Stimulated activated CD8-positive, alpha-beta memory T cell treated with anti-CD3 and anti-CD28 coated beads, Interleukin-12 subunit alpha, Interleukin-12 subunit beta, amount 100 ng/mL, for 4 hours (primary cell): ENCODE measurements at places on chromosomes 6 and 20.

DNA sequence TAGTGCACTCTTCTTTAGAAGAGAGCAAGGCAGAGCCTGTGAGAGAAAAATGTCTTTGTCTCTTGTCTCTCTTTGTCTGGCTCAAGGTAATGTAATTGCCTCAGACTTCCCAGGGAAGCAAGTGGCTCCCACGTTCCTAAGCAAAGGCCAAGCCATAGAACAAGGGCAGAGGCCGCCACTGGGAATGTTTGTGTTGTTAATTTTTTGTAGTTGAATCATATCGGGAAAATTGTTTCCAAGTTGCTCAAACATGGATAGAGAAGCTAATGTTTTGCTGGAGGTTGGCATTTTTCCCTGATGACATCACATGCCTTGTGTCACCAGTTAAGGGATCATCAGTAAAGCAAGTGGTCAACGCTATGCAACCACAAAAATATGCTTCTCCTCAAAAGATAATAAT lies 211.5 kb upstream of the FOXA2 start:
- no peak for DNase-seq

DNA sequence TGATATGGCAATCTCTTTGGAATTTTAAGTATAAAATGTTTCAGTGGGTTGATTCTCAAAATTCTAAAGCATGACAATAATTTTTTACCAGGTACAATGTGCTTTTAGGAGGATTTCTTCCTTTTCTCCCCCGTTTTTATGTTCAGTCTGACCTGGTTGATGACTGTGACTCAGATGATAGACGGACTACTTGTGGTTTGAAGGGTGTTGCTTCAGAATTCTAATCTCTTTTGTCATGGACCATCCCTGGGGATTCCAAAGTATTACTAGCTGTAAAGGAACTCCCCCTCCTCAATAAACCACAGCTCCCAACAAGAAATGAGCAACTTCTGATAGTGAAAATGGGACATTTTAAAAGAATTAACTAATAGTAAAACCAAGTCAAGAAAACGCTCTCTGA lies 34.9 kb upstream of the TNFAIP3 start:
- DNase-seq: no peak

DNA sequence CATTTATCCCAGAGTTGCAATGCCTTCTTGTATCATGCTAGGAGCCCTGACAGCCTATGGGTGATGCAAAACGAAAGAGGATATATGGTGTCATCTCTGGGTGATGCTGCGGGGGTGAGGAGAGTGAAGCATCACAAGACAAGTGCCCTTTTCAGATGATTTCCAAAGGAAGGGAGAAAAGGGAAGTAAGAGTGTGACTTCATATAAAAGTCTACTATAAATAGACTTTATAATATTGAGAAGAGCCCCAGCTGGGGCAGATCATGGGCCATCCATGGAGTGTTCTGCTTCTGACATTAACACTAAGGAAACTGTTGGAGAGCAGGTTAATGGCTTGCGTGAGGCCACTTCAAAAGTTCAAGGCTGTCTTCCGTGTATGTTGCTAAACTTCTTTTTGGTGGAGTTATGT lies 4.4 kb downstream of the CD83 start:
- no peak for DNase-seq

GRCh38 chr6:14211562-14211942 lies 94.0 kb downstream of the CD83 start:
- DNase-seq: no peak

- no peak for DNase-seq
Measured at GRCh38 chr6:4401408-4402368, 266.3 kb upstream of the ECI2 start.

DNA sequence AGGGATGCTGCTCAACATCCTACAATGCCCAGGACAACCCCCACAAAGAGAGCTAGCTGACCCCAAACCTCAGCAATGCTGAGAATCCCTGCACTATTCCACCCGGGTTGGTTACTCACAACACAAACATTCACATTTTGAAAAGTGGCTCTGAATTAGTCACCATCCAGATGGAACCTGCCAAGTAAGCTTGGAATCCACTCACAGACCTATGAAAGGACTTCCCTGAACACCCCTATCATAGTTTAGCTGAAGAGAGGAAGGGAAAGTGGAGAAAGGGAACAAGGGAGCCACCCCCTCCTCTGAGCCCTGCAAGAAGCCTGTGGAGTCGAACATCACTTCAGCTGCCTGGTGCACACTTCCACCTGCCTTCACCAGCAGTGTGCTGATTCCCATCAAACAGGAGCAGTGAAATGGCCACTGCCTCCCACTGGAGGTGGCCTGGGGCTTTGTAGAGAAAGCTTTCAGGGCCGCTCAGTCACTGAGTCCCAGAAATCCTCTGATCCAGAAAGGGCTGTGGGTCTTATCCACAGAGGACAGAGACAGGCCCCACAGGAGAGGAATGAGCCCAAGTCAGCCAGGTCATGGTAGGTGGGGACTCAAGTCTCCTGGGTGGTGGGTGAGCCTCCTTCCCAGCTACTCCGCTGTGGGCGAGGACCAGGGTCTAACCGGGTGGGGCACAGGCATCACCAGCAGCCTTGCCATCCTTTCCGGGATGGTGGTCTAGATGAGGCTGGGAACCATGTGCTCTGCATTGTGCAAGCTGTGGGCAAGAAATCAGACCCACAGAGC lies 203.7 kb downstream of the SYNDIG1 start:
- no peak for DNase-seq

DNA sequence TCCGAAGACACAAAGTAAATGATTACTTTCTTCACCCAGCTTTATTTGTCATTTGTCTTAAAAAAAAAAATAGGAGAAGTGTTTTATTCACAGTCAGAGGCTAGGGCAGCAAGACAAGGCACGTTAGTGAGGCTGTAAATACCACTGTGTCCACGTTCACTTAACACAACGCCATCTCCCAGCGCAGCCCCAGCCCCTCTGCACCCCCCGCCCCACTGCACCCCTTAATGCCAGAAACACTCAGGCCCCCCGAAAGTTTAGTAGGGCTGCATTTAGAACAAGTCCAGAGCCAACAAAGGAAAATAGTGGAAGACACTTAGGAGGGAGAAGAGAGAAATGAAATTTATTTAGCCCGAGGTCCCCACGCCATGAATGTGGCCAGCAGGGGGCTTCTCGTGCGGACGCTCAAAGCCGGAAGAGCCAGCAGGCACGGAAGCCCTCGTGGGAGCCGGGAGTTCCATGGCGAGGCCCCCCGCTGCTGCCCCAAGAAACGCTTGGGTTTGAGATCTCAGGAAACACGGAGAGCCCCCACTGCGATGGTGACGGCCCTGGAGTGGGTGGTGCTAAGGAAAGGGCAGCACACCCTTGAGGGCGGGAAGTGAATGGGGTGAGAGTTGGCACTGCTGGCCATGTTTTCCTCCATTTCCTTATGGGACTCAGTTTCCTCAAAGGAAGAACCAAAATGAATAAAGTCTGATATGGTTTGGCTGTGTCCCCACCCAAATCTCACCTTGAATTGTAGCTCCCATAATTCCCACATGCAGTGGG lies 50.2 kb downstream of the IYD start:
- DNase-seq: peak; percentile 26

GRCh38 chr20:33192912-33193501 lies 24.1 kb upstream of the BPIFA3 start:
- no peak for DNase-seq

DNA sequence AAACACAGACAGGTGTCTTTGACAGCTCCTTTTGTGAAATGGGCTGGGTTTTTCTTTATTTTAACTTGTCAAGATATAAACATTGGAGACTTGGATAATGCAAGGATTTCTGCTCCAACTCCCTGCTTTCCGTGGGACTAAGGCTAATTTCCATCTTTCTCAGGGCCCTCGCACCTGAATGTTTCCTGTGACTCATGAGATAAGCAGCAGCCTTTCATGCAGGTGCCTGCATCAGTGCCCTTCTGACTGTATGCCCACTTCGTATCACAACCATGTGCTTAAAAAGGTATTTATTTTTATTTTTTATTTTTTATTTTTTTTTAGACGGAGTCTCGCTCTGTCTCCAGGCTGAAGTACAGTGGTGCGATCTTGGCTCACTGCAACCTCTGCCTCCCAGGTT lies 736.1 kb downstream of the DOK5 start:
- no peak for DNase-seq

DNA sequence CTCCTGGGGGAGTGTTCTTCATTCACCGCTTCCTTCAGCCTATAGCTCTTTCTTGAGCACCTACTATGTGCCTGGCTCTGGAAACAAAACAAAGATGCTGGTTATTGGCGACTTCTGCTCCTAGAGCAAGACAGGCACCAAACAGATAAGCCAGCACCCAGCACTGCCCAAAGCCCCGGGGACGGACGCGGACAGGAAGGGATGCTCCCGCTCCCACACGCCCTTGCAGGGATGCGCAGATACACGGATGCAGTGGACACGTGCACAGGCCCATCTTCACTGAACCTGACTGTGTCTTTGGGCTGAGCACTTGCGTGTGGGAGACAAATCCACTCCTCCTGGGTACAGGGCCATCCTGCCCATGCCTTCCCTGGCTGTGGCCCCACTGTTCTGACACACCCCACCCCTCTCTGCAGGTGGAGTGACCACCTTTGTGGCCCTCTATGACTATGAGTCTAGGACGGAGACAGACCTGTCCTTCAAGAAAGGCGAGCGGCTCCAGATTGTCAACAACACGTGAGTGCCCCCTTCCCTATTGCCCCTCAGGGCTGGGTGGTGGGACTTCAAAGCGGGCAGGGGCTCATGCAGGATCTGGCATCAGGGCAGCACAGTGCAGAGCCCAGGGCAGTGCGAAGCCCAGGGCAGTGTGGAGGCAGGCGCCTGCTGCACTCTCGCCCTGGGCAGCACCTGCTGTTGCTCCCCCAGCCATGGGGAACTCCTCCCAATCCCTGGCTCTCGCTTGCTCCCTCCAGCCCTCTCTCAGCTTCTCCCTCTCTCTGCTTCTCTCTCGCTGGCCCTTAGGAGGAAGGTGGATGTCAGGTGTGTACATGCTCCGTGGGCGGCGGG lies 39.9 kb downstream of the SRC start:
- no peak for DNase-seq

GRCh38 chr6:15489261-15489962 lies 173.4 kb downstream of the DTNBP1 start:
- DNase-seq: no peak

DNA sequence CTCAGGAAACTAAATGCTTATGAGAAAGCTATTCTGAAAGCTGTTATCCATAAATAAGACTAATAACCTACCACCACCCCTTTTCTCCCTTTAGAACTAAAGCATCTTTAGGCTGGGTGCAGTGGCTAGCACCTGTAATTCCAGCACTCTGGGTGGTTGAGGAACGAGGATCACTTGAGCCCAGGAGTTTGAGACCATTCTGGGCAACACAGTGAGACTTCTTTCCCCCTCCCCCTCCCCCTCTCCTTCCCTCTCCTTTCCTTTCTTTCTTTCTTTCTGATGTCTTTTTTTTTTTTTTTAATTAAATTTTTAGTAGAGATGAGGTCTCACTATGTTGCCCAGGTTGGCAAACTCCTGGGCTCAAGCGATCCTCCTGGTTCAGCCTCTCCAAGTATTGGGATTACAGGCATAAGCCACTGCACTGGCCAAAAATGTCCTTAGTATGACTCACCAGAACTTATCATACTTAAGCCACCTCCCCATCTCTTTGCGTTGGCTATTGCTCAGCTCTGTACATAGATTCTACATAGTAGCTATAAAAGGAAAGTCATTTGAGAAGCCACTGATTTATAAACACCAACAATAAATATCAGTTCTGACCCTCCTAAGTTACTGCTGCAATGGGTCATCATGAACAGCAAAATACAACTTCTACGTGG lies 54.8 kb upstream of the SPDEF start:
- DNase-seq: no peak

- DNase-seq: no peak
Measured at GRCh38 chr20:50487397-50487796, 22.8 kb upstream of the PTPN1 start.

GRCh38 chr6:128410584-128410983 lies 109.8 kb downstream of the PTPRK start:
- no peak for DNase-seq

- DNase-seq: no peak
Measured at GRCh38 chr6:112466373-112467151, 119.4 kb downstream of the RFPL4B start.

DNA sequence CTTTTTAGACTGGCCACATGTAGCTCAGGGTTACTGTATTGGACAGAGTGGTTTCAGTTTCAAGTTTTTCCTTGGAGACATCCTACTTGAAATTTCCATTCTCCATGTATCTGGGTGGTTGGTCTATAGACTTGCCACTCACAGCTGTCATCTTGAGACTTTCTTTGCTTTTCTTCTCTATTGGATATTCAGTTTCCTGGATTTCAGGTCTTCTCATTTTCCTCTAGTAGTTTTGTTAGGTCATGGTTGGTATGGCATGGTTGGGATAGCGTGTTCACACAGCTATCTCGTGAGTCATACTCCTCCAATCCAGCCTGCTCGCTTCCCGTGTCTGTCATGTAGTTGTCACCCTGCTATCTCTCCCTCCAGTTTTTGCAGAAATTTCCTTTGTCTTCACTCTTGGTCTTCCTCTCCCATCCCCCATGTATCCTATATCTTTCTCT lies 48.3 kb downstream of the PTPN1 start:
- DNase-seq: no peak

GRCh38 chr20:62220666-62221568 lies 839 bp upstream of the HRH3 start:
- no peak for DNase-seq
